ENCODE measurements at places on chromosomes 5 and 9.

DNA sequence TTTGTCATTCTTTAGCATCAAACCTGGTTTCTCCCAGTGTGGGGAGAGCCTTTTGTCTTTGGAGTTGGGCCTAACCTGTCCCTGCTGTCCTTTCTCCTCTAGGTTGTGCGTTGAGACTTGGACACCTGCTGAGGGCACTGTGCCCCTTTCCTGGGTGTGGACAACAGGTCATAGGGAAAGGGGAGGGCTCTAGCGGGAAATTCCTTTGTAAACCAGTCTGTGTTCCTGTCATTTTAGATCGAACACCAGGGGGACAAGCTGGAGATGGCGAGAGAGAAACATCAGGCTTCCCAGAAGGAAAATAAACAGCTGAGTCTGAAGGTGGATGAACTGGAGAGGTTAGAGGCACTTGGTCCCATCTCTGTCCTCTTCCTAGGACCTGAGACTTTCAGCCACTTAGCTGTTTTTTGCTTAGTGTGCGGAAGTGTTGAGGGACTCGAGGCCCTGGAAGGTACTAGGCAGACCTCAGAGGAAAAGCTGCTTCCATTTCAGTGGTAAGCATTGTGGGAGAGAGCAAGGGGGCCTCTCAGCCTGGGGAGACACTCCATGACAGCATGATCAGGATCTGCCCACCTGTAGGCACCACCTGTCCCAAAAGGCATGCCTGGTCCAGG, 8.6 kb upstream of the GLE1 start:
- no peak for DNase-seq

DNA sequence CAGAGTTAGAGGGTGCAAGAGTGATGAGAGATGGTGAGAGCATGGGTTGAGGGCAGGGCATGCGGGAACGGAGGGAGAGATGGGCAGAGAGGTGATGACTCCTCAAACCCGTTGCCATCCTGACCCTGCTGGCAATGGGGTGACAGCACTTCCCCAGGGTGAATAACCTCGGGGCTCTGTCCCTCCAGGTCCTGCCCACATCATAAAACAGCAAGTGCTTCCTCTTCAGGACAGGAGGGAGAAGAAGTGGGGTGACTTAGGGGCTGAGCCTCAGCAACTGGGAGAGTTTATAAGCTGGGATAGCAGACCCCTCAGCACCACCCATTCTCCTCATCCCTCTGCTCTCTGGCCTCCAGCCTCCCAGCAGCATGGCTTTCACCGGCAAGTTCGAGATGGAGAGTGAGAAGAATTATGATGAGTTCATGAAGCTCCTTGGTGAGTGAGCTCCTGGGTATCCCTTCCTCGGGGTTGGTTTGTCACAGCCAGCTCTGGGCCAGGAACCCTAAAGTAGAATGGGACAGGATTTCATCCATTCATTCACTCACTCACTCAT, at the start of gene FABP6:
Gene FABP6, plus strand, starts transcription at position 317 of the 553 bp plus-strand sequence. Its CDS starts 52 bp downstream, at position 369.
- DNase-seq, result no peak

- DNase-seq, result peak; percentile 5
Measured at GRCh38 chr5:123671042-123671441, 159.1 kb downstream of the CSNK1G3 start.

DNA sequence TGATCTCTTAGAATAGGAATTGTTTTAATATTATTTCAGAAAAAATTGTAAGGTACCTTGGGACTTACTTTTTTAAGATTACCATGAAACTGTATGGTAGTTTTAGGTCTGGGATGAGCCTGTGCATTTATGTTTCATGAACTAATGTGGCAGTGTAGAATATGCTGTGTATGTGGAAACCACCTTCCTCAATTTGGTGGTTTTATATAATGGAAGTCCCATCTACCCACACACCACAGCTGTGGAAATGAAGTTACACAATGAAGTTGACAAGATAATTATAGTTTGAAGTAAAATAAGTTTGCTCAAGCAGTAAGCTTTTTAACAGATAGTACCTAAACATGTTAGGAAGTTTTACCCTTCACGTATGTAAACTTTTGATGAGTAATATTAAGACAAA, 24.4 kb downstream of the WDR36 start:
- no peak for DNase-seq

GRCh38 chr5:119810217-119810616, 180.9 kb downstream of the FAM170A start:
- DNase-seq, result no peak

GRCh38 chr9:106929471-106930177, 66.7 kb downstream of the ZNF462 start:
- no peak for DNase-seq

- DNase-seq, result no peak
Measured at GRCh38 chr5:178336889-178337288, 104.3 kb upstream of the PHYKPL start.

DNA sequence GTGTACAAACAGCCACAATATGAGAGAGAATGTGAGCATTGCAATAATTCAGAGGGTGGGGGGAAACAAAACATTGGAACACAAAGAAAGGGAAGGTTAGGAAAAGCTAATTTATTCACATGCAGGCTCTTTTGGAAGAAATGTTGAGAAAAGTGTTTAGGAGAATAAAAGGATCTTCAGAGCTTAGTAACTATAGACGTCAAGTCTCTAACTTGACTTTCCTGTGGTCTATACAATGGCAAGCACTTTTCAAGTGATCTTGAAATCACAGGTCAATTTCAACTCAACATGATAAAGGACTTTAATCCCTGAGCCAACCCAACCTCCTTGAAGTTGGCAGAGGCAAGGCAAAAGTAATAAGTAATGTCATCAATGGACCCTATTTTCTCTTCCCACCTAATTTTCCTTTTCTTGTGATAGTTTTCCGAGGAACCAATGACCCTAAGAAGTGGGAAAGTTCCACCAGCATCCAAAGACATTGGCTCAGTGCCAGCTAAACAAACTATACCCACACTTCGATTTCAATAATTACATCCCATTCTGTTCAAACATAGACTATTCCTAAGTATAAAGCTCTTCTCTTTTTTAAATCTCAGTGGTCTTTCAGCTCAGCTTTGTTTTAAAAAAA, 23.7 kb downstream of the RFK start:
- DNase-seq, result no peak

GRCh38 chr9:89951675-89952074, 346.9 kb downstream of the GADD45G start:
- DNase-seq, result no peak

DNA sequence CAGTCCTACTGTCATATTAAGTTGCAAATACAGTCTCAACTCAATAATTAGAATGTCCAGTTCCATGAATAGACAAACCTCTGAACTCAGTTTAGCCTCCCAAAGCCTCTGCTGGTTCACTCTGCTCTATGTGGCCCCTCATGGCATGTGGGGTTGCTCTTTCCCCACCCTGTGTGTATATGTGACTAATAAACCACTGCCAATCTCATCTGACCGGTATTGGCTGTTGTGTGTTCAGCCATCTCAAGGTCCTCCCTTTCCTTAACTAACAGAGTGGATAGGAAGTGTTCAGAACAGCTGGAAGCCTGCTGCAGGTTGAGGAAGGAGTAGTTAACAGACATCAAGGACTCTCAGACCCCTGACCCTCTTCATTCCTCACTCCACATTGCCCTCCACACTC, 55.3 kb downstream of the IL33 start:
- DNase-seq, result no peak

GRCh38 chr5:176184608-176185132, 53.6 kb upstream of the SIMC1 start:
- DNase-seq, result no peak

DNA sequence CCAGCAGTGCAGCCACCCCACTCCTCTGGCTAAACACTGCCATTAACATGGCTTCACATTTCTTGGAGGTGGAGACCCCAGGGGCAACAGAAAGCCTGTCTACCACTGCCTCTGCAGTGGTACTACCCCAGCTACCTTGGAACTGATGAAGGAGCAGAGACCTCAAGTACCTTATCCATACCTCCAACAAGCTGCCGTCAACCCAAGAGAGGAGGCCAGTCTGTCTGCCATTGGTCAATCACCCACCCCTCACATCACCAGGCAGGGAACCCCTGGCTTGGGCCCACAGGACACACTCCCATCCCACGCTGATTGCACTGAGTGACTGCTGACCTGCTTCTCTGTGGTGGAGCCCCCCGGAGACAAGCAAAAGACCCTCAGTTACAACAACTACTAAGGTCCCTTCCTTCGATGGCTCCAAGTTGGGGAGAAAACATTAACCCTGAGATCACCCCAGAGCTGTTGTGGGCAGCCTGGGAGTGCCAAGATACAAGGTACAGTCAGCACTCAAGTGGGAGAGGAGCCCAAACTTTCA, 5.6 kb downstream of the IFNA14 start:
- DNase-seq, result no peak

DNA sequence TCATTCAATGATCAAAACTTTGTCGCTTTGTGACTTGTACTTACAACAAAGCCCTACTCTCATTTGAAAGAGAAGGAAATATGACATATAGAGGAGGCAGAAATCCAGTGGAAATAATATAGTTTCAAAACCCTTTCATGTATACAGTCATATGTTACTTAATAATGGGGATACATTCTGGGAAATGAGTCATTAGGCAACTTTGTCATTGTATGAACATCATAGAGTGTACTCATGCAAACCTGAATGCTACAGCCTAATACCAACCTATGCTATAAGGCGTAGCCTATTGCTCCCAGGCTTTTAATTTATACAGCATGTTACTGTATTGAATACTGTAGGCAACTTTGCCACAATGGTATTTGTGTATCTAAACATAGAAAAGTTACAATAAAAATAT, 69.0 kb upstream of the SMC2 start:
- DNase-seq, result no peak

GRCh38 chr5:61625137-61625561, 293.1 kb downstream of the ZSWIM6 start:
- no peak for DNase-seq

DNA sequence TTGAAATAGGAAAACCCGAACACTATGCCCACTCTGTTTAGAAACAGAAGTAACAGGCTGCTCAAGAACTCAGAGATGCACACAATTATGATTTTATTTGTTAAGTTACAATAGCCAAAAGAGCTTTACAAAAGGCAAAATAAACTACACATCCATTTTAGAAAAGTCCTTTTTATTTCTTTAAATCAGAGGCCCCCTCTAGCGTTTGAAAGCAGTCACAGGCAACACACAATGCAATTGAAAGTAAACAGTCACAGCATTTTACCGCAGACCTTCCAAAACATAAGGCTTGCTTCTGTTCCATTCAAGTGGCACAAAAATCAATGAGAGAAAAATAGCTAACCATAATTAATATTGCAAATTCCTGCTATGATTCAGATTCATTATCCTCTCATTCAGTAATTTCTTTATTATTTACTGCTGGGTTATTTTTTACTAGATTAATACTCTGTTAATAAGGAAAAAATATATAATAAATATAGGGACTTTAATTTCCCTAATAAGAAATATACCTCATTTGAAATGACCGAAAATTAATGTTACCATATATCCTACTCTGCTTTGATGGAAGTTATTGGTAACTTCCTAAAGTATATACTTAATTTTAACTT, 78.3 kb downstream of the CEP120 start:
- DNase-seq, result no peak

DNA sequence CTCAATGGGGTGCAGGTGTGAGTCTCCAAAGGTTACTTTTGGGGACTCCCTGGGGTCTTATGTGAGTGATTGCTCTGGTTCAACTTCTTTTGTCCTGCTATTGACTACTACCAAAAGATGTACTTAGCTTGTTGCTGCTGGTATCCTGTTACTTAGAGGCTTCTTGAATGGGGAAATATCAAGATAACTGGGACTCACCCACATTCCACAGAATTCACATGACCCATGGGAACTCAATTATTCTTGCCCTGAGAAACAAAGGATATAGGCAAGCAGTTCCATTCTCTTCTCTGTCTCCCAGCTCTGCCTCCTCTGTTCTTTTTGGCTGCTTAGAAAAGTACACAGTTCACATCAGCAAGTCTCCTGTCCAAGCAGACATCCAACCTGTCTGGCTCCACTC, 105.9 kb downstream of the UNC13B start:
- no peak for DNase-seq

GRCh38 chr5:79672392-79672791, 17.2 kb upstream of the CMYA5 start:
- DNase-seq, result no peak

GRCh38 chr5:173228639-173229381, 6.2 kb downstream of the NKX2-5 start:
- no peak for DNase-seq

- no peak for DNase-seq
Measured at GRCh38 chr5:14241141-14241540, 98.0 kb downstream of the TRIO start.

GRCh38 chr9:126424511-126424910, 97.9 kb downstream of the MVB12B start:
- DNase-seq, result no peak

DNA sequence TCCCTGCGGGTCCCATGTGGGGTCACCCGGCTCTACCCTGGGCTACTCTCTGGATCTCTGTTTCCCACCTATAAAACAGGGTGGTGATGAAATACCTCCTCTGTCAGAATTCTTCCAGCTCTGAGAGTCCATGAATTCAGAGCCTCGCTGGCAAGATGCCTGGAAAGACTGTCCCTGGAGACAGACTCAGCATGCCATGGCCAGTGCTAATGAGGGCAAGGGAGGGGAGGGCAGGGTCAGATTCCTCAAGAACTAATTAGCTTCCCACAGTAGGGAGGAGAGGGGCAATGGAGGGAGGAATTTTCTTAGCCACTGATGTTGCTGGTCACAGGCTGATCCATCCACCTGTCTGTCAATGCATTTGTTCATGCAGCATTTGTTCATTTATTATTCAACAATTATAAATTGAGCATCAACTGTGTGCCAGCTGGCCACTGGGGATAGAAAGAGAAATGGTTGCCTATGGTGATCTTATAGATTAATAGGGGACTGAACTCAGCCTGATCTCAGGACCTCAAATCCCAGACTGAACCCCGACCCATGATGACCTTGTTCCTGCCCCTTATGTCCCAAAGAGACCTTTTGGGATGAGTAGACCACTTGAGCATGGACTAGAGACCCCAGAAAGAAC, 4.7 kb downstream of the SYNPO start:
- no peak for DNase-seq

DNA sequence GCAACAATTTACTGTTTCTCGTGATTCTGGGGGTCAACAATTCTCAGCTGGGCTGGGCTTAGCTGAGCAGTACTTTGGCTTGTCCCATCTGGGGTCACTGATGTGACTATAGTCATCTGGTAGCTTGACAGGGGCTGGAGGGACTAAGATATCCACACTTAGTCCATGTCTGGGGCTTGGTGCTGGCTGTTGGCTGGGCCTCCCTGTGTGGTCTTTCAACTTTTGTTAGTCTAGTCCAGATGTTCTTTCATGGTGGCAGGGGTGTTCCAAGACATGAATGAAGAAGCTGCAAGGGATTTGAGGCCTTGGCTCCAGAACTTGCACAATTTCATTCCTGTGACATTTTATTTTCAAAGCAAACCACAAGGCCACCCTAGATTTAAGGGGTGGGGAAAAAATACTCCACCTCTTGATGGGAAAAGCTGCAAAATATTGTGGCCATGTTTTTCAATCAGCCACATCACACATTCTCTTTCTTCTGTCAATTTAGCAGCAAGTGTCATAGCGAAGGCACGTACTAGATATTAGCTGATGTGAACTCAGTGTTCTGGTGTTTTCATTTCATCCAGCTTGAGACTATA, 59.2 kb downstream of the TSSK1B start:
- no peak for DNase-seq

Data from stimulated activated CD8-positive, alpha-beta memory T cell treated with anti-CD3 and anti-CD28 coated beads, Interleukin-7, amount 100 ng/mL, for 1 hour (primary cell).